Hematopoietic multipotent progenitor cell treated with erythropoietin and hydrocortisone succinate and interleukin-3 and kit ligand, for 8 days (in vitro differentiated cells): ENCODE measurements at places on chromosomes 3 and 15.
A peak's percentile ranks its signal among the peaks of the same experiment; 100 is the strongest.

DNA sequence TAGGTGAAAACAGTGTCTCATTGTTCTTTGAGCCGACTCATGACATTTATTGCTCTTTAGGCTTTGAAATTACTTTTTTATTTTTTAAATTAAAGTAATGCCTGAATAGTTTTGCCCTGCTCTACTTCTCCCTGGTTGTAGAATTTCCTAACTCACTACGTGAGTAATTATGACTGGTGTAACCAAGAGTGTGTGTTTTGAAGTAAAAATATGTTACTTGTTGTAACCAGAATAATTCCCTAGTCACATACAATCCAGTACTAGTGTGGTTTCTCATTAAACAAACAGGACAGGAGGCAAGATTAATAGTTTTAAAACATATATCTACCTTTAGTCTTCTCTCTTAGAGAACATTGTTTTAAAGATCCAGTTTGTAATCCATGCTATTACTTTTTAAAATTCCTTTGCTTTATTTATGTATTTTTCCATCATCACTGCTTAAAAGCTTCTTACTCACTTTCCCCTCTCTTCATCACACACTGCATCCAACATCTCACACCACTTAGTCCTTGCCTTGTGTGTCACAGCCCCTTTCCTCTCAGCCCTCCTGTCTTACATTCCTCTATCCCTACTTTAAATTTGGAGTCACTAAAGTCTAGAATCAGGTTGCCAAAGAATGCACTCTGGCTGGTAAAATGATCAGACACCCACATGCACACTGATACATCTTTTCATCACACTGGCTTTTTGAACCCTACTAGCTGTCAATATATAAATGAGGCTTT, 219.7 kb downstream of the WNT5A start:
- DNase-seq, result no peak

DNA sequence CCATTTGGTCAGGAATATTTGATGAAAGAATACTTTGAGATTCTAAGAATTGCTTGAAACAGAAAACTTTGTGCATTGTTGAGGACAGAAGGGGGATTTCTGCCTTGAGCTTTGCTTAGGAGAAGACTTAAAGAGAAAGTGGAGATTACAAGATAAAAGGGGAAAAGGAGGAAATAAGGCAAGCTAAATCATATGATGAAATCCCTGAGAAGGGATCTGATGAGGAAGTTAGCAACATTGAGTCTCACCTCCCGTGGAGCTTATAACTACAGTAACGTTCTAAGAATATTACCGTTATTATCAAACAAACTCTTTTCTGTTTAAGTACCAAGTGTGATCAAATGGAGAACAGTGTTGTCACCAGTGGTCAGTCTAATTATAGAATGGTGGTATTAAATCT, 414.7 kb upstream of the NAALADL2 start:
- no peak for DNase-seq

- peak; percentile 65 for DNase-seq
Measured at GRCh38 chr15:76235186-76235826, 76.0 kb downstream of the ETFA start.

DNA sequence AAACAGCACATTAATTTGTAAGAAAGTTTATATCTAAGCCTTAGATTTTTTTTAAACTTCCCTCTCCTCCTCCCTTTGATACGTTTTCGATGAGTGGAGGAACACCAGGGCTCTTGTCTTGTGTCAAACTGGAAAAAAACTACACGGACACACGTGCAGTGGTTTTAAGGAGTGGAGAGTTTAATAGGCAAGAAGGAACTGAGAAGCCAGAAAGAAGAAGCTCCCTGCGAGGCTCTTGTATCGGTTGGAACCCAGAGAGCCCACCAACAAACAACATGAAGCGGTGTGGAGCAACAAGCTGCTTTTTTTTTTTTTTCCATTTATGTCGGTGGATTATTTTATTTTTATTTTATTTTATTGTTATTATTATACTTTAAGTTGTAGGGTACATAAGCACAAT, 18.6 kb downstream of the NDUFB4 start:
- no peak for DNase-seq

DNA sequence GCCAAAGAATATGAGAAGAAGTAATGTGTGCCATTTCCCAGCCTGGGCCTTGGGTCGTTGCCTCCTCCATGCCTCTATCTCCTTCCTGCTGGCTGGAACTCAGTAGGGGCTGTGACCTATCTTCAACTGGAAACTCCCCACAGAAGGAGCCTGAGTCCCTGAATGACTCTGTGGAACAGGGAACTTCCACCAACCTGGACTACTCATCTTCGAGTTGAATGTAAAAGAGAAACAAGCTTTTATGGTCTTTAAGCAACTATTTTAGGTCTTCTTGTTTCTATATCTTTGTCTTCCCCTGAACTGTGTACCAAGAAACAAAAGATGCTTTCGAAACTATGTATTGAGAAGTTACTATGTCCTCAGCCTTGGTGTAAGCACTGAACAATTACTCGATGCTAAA, 355.3 kb upstream of the NR2F2 start:
- no peak for DNase-seq

DNA sequence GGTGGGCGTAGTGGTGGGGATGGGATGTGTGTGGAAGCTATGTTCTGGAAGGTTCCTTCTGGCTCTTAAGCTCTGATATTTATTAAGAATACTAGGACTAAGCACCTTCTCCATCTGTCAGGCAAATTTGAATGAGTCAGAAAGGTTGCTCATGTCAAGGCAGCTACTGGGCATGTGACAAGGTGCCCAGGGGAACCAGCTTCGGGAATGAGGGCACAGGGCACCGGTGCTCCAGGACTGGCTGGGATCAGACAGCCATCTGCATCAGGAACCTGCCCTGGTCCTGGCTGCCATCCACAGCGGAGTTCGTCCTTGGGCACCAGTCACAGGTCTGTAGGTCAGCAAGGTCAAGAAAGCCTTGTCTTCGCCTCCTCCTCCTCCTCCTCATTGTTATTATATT, 32.5 kb downstream of the CA12 start:
- no peak for DNase-seq

- no peak for DNase-seq
Measured at GRCh38 chr3:45907769-45908705, 21.7 kb downstream of the CCR9 start.

GRCh38 chr3:166243511-166243910, 406.3 kb upstream of the BCHE start:
- no peak for DNase-seq

DNA sequence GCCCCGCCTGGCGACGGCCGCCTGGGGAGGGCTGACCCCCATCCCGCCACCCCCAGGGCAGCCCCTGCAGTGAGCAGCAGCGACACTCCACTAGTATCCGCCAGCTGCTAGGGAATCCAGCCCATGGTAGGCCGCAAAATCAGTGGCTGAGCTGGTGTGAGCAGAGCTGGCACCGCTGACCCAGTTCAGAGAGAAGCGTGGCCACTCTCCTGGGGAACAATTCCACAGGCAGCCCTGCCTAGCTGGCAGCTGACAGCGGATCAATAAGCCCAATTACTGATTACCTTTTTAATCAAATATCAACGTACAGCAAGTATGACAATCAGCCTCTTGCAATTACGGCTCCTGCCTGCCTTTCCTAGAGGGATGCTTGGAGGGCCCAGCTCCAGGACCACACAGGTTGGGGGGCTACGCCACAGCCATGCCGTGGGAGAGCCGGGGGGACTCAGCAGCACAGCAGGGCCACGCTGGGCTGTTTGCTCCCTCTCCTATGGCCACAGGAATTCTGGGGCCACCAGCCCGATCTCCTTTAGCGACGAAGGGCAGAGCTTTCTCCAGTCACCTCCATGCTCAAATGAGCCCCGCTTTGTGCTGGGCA, 13.9 kb downstream of the DNAJB8 start:
- no peak for DNase-seq

DNA sequence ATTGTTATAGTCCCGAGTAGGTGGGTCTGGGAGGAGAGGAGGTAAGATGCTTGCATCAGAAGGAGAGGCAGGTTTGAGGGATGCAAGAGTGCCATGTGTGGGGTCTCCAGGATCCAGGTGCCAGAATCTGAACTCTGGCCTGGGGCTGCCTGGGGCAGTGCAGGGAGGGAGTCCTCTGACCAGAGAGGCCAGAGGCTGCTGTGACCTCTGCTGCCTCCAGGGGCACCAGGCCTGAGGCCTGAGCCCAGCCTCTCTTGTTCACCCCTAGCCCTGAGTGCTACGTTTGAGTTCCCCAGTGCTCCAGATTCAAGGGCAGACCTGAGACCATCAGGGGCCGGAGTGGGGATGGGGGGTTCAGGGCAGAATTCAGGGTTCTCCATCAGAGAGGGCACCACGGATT, 7.4 kb downstream of the SLC38A3 start:
- no peak for DNase-seq

GRCh38 chr3:81713031-81713430, 48.4 kb downstream of the GBE1 start:
- DNase-seq, result peak; percentile 20

- no peak for DNase-seq
Measured at GRCh38 chr15:57624730-57625129, 33.0 kb downstream of the MYZAP start.

- DNase-seq, result no peak
Measured at GRCh38 chr3:52620580-52620979, 65.1 kb downstream of the PBRM1 start.

DNA sequence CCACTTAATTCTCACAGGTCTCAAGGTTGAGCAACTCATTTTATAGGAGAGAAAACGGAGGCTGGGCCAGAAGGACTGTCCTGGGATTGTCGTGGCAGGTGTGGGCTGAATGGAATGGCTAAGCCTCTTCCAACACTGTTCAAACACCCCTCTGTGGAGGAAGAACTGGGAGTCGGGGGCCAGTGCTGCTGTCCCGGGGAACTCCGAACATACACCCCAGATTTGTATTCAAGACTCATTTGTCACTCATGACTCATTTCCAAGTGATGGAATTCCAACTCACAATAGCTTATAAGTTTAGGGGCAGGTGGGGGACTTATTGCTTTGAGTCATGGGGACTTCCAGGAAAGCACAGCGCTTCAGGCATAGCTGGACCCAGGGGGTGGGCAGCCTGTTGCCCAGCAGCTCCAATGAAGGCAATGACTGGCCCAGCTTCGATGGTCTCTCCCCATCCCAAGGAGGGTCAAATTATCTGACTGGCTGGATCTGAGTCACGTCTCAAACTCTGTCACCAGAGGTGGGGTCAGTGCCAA, 72.5 kb downstream of the TM2D3 start:
- DNase-seq, result no peak

DNA sequence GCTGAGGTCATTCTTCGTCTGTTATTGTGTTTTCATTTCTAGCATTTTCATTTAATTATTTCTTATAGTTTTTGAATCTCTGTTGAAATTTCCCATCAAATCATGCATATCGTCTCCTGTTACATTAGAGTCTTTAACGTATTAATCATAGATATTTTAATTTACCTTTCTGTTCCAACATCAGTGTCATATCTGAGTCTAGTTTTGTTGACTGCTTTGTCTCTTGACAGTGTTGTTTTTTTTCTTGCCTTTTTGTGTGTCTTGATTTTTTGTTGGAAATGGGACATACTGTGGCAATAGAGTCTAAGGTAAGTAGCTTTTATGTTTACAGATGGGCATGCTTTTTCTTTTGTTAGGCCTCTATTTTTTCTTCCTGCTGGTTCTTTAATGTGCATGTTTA, 286.8 kb upstream of the THRB start:
- no peak for DNase-seq

DNA sequence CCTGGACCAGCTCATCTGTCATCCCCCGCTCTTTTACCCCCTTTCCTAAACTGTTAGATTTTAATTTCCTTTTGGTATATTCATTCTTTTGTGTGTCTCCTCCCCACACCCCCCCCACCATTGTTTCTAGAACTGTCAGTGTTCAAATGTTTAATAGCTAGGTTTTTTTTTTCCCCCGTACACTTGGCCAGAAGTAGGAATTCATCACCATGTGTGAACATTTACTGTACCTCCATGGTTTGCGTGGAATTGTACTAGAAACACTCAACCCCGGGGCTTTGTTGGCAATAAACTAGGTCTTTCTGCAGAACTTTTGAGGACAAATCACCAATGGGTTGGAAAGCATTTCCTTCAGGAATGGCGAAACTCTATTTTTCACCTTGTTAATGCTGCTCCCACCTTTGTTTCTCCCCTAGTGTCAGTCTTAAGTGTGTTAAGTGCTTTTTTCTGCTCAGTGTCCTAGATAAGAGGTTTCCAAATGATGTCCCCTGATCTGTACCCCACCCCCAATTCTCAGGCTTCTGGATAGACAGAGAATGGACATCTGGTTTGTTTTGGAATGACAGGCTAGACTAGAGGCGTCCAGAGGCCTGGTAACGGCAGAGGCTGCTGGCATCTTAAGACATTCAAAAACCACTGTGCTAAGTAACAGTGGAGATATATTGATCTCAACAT, 76.8 kb downstream of the SMAD3 start:
- no peak for DNase-seq

DNA sequence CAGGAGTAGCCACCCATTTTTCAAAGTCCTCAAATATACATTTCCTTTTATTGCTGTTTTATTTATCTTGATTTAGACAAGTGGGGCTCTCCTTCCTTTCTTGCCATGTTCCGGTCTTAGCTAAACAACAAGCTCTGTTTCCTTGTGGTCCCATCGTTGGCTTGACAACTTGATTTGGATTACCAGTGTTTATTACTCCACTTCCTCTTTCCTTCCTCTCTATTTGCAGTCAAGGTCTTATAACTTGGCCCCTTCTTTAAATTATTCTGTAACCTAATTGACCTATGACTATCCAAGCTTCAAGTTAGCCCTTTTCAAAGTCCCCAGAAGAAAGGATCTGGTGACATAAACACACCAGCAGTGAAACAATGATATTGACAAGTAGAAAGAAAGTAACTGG, 130.6 kb upstream of the STT3B start:
- no peak for DNase-seq

- no peak for DNase-seq
Measured at GRCh38 chr3:196284396-196284795, 3.1 kb downstream of the PCYT1A start.

GRCh38 chr3:71521940-71522876, 61.3 kb downstream of the FOXP1 start:
- DNase-seq, result peak; percentile 12

DNA sequence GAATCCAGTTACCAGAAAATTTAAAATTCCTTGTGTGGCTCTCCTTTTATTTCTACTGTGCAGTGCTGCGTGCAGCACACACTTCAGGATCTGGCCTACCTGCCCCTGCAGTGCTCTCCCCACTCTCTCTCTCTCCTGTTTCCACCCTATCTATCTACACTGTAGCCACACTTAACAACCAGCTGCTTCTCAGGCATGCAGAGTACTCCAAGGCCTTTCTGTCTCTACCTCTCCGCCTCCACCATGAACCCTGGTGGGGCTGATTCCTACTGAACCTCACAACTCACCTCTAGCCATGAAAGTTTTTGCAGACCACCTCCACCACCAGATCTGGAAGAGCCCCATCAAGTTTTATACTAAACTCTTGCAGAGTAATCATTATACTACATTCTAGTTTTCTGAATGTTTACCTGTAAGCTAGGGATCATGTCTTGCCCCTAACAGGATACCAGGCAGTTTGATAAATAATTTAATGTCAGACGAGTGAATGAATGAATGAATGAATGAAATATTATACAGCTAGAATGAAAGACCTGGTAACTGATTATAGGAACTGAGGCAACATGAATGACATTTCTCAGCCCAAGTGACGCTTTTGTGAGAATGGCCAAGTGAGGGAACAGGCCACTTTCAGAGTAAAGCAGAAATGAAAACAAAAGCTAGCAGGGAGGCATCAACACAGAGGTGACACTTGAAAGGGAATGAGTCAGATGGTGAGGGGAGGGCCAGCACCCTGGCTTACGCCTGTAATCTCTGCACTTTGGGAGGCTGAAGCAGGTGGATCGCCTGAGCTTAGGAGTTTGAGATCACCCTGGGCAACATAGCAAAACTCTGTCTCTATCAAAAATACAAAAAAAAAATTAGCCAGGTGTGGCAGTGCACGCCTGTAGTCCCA, 363.5 kb downstream of the FOXP1 start:
- no peak for DNase-seq
